Activated CD8-positive, alpha-beta memory T cell treated with anti-CD3 and anti-CD28 coated beads for 4 hours (primary cell): ENCODE measurements at places on chromosomes 11 and 22.
A peak's percentile ranks its signal among the peaks of the same experiment; 100 is the strongest.

DNA sequence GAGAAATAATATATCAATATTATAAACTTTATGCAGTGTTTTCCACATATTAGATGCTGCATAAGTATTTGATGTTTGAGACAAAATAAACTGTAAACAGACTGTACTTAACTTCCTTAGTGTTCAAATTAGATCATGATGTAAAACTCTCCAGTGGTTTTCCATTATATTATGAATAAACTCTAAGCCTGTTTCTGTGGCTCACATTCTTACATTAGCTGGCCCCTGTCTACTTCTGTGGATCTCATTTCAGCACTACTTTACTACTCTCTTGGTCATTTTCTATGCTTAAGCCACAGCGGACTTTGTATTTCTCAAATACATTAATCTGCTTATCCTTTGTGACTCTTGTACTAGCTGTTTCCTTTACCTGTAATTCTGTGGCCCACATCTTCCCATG lies 55.6 kb downstream of the ARHGEF12 start:
- DNase-seq = no peak

DNA sequence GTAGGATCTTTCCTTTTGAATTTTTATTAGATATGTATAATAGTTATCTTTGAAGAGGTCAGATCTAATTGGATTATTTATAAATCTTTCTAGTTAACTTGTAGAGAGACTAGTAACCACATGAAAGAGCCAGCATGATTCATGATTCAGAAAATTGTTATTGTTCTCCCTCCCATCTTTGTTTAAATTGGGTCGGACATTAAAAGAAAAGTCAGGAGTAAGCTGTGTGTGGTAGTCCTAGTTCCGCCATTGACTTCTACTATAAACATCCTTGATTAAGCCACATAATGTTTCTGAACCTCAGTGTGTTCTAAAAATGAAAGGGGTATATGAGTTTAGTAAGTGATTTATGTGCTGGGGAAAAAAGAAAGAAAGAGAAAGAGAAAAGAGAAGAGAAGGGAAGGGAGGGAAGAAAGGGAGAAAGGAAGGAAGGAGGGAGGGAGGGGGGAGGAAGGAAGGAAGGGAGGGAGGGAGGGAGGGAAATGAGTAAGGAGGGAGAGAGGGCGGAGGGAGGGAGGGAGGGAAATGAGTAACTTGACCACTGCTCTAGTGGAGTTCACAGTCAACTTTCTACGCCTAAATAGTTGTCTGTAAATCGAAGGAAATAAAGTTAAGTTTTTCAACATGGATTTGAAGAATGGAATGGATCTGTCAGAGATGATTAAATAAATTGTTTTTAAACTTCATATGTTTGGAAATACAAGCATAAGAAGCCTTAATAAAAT lies 32.9 kb downstream of the SIK2 start:
- DNase-seq = no peak

GRCh38 chr22:36561291-36561811 lies 32.4 kb upstream of the EIF3D start:
- no peak for DNase-seq

GRCh38 chr22:37457093-37457893 lies 28.9 kb downstream of the MFNG start:
- DNase-seq = peak; percentile 63

GRCh38 chr22:43080616-43081015 lies 8.6 kb downstream of the TTLL1 start:
- DNase-seq = no peak

DNA sequence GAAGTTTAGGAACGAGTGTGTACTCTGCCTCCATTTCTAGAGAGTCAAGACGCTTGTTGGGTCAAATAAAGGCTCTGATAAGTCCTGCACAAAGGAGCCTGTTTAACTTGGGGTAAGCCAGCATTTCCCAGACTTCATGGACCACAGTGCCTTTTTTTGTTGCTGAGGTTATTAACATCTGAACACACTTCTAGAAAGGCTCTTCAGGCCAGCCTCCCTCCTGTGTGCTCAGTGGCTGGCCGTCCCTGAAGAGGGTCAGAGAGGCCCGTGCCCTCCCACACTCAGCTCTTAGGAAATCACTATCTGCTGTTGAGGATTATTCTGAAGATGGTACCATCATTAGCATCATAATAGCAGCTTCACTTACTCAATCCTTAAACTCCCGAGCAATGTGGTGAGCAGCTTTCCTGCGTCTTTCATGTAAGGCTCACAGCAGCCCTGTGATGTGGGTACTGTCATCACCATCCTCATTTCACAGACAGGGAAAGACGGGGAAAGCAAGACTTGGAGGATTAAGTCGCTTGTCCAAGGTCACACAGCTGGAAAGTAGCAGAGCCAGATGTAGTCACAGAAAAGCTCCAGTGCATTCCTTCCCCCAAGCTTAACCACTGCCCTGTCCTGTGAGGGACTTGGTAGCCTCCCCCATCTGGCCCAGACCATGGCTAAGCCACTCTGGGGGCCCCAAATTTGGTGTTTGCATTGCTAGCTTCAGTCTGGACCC lies 71.3 kb downstream of the TSPAN18 start:
- no peak for DNase-seq

- DNase-seq = no peak
Measured at GRCh38 chr22:48744967-48745841, 1082.5 kb downstream of the BRD1 start.

- DNase-seq = no peak
Measured at GRCh38 chr22:32721328-32722180, 80.0 kb upstream of the TIMP3 start.

DNA sequence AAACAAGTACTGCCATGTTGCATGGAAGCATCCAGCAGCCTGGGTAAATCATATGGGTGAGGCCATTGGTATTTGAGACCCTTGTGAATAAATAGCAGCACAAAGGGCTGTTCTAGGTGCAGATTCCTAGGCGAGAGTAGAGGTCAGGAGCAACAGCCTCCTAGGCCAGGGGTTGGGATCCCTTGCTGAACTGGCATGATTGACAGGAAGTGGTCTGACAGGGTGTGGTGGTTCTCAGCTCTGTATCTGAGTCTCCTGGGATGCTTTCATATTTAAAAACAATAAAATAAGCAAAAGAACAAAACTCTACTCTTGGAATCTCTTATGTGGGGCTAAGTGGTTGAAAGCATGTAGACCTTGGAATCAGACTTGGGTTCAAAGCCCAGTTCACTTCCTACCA lies 35.8 kb downstream of the INSC start:
- DNase-seq = no peak

- no peak for DNase-seq
Measured at GRCh38 chr22:26979294-26979693, 321.9 kb downstream of the MIAT start.

DNA sequence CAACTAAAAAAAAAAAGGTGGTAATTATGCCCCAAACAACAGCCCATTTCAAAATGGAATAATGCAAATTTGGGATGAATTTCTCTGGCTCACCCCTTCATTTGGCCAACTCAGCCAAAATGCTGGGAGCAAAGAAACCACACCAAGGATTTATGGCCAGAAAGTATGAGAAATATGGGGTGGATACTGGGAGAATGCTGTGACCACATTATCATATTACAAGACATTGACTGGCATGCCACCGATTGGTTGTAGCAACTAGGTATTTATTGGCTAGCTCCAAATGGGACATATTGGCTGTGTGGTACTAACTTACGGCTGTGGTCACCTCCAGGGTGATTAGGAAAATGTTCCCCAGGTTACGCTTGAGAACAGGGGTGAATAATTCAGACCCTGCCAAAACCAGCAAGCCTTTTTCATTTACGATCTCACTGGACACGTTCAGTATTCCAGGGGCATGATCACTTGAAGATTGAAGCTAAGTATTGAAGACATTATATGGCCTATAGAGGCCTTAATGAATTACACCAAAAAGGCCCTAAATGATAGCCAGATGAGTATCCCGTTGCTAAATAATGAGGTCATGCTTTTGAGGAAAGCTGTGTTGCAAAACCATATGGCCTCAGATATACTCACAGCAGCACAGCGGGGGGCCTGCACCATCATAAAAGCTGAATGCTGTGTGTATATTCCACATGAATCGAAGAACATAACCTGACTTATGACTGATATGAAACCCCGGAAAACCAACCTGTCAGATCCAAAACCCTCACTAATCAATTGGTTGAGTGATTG lies 3.8 kb upstream of the FDX1 start:
- no peak for DNase-seq

DNA sequence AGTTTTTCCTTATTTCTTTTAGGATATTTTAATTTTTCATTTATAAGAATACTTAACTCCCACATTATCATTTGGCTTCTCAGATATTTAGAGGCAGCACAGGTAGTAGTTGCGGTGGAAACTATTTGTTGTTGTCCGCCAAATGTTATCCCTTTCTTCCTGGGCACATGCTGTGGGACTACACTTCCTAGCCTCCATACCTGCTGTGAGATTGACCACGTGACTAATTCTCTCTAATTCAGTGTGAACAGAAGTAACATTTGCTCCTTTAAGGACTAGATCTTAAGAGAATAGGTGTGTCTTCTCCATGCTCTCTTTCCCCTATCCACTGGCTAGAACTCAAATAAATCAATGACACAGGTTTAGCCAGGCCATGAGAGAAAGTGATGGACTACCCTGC lies 136.5 kb downstream of the ATG16L2 start:
- no peak for DNase-seq

DNA sequence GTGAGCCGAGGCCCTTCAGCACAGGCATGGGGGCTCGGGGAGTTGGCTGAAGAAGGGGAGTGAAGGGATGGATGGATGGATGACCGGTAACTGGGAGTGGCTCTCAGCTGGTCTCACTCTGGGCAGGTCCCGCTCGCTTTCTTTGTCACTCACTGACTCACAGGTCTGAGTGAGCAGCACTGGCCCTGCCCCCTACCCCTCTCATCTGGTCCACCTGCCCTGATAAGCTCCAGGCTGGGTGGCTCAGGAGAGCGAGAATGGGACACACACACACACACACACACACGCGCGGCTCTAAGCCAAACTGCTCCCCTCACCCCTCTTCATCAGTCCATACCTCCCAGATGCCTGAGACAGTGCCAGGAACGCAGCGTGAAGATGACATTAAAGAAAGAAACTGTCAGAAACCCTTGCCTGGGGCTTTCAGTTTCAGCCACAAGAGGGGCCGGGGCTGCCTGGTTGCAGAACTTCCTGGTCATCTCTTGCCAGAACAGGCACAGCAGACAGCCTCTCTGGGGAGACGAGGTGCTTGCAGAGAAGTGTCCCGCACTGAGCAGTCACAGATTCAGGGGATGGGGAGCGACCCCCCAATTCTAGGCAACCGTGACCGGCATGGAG lies 16.5 kb upstream of the SHISAL1 start:
- no peak for DNase-seq
